ENCODE measurements at places on chromosomes 6 and 20.

DNA sequence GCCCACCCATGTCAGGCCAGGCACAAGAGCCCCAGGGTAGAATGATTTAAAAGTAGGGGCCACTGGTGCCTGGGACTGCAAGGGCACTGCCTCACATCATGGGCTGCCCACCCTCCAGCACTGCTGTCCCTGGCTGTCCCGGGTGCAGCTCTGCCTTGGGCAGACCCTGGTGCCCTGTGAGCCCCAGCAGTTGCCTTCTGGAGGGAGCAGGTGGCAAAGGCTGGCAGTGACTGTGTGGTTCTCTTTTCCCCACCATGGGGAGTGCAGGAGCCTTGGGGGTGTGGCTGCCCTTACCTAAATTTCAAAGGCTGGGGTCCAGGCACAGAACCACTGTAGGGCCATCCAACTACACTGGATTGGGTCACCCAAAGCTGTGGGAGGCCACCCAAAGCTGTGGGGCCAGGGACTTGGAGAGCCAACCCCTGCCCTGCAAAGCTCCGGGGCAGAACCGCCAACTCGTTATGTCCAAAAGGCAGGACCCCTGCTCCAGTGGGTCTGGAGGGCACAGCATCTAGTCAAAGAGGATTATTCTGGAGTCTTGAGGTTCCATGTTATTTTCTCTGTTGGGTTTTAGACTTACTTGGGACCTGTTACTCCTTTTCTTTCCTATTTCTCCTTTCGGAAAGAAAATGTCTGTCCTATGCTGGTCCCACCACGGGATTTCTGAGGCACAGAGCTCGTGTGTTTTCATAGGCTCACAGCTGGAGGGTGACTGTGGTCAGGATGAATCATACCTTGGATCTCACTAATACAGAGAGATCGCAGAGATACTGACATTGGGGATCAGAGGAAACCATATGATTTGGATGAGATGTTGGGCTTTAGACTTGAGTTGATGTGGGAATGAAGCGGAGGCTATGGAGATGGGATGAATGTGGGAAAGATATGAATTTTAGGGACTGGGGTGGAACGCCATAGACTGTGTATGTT lies 65.3 kb downstream of the RAMACL start:
- no peak for DNase-seq

DNA sequence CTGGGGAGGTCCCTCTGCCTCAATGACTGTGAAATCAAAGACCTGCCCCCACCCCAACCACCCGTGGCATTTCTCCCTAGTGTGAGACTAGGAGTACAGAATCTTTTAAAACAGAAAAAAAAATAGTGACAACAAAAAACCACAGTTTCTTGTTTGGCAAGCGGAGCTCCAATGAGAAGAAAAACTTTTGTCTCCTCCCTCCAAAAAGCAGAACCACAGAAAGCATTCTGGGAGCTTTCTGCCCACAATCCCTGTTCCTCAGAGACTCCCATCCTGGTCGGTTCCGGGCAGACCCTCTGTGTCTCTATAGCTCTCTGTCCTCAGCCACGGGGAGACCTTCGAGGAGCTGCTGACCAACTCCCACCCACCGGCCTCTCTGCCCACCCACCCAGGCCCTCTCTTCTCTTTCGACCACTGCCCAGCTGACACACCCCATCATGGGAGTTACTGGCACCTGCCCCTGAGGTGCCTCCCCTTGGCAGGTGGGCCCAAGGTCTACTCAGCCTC lies 4.9 kb downstream of the PREX1 start:
- no peak for DNase-seq

GRCh38 chr6:131362070-131362469 lies 211.0 kb upstream of the ARG1 start:
- DNase-seq, result no peak

DNA sequence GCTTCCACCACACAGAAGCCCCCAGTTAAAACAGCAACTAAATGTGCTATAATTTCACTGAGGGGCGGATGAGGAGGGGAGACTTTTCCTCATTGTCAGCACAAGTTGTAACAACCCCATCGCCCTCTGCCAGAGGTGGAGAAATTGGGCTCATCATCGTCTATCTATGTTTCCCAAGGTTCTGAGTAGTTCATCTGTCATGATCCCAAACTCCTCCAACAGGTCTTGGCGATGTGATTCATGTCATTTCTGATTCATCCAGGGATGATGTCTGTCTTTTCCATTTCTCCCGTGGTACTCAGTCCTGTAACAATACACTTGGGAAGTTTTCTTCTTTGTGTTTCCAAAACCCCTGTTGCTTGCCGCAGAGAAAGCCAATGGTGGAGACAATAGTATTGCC lies 51.0 kb downstream of the TFAP2A start:
- no peak for DNase-seq

- peak; percentile 66 for DNase-seq
Observed at GRCh38 chr6:156988276-156989158, 211.3 kb downstream of the ARID1B start.

All from GM06990 (cell line).